Stimulated activated CD4-positive, alpha-beta T cell treated with anti-CD3 and anti-CD28 coated beads, Interleukin-15, amount 100 ng/mL, for 1 hour (primary cell): ENCODE measurements at places on chromosomes 3 and 15.

GRCh38 chr3:127389420-127389819 lies 101.6 kb upstream of the PRR20G start:
- DNase-seq: no peak

- DNase-seq: no peak
Measured at GRCh38 chr3:116265320-116265695, 180.0 kb downstream of the LSAMP start.

- DNase-seq: no peak
Measured at GRCh38 chr3:27730774-27731659, 8.9 kb upstream of the EOMES start.

- no peak for DNase-seq
Measured at GRCh38 chr3:47374587-47374986, 6.2 kb upstream of the PTPN23 start.

DNA sequence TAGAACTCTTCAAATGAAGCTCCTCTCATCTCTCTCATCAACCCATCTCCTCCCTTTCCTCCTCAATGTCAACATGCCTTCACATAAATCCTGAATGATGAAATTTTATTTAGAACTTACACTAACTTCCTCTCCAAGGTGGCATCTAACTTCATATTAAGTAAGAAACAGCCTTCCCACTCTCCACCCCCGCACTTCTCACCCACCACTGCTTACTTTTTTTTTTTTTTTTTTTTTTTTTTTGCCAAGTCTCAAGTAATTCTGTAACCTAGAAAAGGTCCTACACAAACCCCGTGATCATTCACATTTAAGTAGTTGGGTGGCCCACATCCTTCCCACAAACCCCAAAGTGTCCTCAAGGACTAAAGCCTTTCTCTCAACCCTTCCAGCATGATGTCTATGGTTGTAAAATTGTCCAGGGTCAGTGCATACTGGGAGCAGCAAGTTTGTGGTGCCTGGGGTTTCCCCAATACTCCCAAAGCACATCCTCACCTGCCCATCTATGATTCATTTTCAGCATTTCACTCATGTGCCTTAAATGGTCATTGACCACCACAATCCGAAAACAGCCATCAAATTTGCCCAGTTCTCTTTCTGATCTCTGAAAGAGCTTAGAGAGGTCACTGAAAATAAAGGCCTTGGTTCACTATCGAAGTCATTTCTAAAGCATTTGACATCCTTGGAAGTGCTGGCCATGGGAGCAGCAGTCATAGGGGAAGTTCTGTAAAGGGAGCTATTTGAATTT lies 47.2 kb downstream of the CD86 start:
- DNase-seq: no peak

DNA sequence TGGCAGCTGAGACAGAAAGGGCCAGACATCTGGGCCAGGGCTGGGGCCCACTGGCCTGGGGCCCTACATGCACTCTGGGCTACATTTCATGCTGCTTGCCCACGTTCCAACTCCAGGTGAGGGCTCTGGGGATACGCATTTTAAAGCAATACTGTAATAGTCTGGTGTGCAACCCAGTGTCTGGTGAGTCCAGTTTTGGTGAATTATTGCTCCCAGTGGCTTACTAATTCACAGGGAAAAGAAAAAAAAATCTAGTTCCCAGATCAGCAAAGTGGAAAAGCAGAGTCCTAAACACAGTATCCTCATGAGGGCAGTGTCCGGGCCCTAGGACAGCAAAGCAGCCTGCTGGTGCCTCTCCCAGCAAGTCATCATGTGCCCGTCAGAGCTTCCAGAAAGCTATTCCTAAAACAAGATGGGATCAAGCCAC lies 82.4 kb downstream of the CCNL1 start:
- no peak for DNase-seq

DNA sequence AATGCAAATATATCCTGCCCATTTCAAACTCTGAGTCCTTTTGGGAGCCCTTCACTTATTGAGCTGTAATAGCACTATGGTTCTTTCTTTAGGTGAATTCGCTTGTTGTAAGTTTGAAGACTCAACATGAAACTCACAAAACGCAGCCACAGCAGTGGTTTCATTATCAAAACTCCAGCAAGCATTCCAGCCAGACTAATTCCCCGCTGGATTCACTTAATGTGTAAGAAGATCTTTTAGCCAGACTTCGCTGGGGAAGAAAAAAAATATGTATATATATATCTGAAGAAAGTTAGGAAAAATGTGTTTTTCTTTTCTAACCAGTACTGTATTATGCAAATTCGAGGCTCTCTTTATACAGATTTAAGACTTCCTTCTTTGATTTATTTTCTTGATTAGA lies 241.1 kb downstream of the WNT5A start:
- no peak for DNase-seq

- no peak for DNase-seq
Measured at GRCh38 chr3:156820692-156821080, 5.5 kb upstream of the LEKR1 start.

GRCh38 chr15:89138999-89139612 lies 50.9 kb downstream of the ABHD2 start:
- DNase-seq: no peak

DNA sequence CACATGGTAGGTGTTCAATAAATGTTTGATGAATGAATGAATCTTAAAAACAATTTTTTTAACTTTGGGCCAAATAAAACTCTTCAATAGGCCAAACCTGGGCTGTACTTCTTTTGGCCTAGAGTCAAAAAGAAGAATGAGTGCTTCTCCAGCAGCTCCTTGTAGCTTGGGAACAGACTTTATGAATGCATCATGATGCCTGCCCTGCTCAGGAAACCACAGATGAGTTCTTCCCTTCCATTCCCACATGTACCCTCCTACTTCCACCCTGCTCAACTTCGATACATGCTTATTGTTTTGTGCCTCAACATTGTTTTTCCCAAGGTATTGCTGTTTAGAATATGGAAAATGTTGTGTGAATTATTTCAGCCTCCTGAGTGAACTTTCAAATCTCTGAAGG lies 87.0 kb downstream of the FILIP1L start:
- DNase-seq: no peak

- peak; percentile 31 for DNase-seq
Measured at GRCh38 chr3:112086076-112086854, at the start of gene C3orf52. C3orf52 (plus strand) TSS chr3:112086389; CDS start chr3:112086408, 19 bp downstream.

GRCh38 chr3:53860196-53860595 lies 13.8 kb downstream of the IL17RB start:
- DNase-seq: no peak

DNA sequence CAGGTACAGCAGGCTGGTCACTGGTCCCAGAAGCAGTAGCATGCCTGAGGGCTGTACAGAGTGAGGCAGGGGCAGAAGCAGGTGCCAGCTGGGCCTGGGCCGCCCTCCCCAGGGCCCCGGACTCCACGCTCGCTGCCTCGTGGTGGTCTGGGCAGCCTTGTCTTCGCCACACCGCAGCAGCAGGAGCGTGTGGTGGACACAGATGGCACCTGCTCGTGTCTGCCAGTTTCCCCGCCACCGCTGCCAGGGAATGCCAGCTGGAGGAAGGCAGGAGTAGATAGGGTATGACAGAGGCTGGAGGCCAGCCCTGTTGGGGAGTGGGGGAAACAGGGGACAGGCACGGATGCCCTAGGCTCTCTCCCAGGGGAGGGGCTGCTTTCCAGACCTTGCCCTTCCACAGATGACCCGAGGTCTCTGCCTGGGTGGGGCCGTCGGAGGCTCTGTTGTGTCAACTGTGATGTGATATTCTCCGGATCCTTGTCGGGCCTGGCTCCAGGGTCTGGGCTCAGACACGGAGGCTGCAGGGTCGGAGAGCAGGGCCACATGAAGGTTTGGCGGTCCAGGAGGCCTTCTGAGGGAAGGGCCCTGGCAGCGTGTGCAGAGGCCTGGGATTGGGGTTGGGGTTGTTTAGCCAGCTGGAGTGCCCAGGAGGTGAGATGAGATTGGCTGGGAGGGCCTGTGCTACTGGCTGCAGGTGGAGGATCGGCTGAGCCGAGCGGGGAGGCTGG lies 33.6 kb downstream of the GOLGA6L10 start:
- DNase-seq: no peak

GRCh38 chr3:124890573-124891190 lies 3.5 kb upstream of the ITGB5 start:
- no peak for DNase-seq

DNA sequence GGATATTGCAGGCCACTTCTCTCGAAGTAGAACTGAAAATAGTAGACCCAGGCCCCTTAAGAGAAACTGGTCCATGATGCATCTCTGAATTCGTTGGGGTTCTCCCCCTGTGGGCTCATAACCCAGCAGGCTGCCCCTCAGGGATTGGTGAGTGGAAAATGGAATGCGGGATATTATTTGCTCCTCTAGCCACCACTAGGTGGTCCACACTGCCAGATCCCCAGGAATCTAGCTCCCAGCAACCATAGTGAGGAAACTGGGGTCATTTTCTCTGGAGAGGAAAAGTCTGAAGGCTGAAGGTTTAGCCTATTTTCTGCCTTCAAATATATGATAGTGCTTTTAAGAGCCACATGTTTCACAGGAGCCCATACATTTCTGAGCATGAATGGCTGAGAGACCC lies 6.7 kb downstream of the CX3CR1 start:
- no peak for DNase-seq

- DNase-seq: no peak
Measured at GRCh38 chr3:129530251-129530791, 1.9 kb downstream of the RHO start.

DNA sequence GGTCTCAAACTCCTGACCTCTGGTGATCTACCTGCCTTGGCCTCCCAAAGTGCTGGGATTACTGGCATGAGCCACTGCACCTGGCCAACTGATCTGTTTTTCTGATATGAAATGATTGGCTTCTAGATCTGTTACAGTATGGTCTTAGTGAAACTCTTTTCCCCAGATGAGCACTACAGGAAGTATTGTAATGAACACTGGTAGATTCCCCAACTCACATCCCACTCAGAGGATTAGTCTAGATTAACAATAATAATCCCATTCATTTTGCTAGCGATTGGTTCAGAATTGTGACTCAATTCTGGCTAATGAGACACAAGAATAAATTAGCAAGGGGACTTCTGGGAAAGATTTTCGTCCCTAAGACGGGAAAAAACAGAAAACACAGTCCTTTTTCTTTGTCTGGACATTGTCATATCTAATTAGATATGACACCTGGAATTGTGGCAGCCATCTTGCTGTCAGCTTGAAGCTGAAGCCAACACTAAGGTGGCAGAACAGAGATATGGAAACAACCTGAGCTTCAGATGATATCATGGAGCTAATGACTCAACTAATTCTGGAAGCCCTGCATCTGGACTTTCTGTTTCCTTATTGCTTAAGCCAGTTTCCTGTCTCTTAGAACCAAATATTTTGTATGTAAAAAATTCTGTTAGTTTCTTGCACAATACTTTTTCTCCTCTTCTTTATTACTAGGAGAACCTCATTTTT lies 17.4 kb upstream of the NPTN start:
- no peak for DNase-seq

DNA sequence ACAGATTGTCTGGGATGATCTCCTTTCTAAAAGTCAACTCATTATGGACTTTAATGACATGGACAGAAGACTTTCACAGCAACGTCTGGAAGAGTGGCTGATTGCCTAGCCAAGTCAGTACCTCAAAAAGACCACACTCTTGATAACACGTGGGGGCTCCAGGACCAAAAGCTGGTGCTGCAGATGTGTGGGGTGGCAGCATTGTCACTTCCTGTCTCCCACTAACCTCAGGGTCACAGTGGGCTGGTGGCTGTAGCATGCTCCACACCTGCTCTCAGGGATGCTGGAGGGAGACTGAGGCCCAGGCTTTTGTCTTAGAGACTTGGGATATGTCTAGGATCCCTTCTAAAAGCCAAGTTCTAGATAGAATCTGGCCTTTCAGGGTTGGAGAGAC lies 118.1 kb downstream of the APBA2 start:
- no peak for DNase-seq

- no peak for DNase-seq
Measured at GRCh38 chr3:16767006-16767405, 117.7 kb upstream of the PLCL2 start.

DNA sequence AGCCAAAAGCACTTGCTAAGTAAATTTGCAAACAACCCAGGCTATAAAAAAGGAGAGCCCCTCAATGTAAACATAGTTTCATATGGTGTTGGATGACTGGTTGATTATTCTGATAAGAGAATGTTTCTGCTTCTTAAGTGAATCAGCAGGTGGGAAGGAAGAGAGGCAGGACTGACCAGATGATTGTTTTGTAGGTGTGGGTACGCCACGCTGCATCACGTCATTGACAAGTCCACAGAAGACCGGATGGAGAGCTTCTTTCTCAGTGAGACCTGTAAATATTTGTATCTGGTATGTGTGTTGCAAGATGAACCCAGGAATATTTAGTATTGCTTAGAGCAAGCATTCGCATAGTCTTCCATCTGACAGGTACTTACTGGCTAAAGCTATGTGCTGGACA lies 23.4 kb downstream of the EDEM1 start:
- DNase-seq: no peak

DNA sequence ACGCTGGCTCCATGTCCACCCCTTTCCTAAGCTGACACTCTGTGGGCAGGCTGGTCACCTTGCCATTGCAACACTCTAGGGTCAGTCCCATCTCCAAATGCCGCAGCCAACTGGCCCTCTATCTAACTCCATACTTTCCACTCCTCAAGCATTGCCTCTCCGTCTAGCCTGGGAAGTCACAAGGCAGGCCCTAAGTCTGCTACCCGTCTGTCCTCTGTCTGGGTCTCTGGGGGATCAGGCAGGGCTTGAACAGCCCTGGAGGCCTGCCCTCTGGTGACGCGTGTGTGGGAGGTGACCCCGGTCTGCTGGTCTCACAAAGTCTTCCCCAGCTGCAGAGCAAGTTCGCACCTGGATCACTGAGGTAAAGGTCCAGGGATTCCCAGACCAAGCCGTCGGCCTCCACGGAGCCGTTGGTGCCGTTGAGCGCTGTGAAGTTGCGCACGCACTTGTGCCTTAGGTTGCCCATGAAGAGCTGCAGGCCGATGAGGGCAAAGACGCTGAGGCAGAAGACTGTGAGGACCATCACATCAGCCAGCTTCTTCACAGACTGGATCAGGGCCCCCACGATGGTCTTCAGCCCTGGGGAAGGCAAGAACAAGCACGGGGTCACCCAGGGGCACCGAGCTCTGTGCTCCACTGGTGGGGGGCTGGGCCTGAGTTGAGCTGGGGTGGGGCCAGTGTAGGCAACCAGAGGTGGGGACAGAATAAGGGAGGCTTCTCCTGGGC lies 39.9 kb downstream of the SCN5A start:
- DNase-seq: no peak

DNA sequence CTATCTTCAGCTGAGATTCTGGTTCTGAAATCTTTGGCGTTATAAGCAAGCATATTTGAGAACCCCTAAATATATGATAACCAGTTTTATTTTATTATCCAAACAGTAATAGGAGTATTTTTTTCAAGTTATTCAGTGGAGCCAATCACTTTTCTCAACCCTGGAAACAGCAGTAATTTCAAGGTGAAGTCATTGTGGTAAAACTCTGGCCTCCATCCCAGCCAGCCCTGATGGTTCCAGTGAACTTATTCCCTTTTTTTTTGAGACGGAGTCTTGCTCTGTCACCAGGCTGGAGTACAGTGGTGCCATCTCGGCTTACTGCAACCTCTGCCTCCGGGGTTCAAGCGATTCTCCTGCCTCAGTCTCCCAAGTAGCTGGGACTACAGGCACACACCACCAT lies 545.4 kb upstream of the IL12A start:
- DNase-seq: no peak
